ENCODE measurements at places on chromosomes 1 and 21.

DNA sequence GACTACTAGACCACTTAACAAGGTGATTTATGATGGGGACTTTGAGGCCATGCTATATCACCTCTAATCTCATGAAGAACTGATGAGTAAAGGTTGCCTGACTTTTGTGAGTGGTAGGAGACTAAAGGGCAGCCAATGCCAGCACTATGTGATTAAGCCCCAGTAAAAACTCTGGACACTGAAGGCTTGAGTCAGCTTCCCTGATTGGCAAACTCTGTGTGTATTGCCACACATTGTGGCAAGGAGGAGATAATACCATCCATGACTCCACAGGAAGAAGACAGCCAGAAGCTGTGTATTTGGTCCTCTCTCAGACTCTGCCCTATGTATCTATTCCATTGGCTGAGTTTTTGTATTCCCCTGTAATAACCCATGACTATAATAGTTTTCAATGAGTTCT, 413.3 kb upstream of the ZRANB2 start:
- no peak for DNase-seq

GRCh38 chr1:43233631-43234030, 36.2 kb upstream of the TMEM125 start:
- no peak for DNase-seq

DNA sequence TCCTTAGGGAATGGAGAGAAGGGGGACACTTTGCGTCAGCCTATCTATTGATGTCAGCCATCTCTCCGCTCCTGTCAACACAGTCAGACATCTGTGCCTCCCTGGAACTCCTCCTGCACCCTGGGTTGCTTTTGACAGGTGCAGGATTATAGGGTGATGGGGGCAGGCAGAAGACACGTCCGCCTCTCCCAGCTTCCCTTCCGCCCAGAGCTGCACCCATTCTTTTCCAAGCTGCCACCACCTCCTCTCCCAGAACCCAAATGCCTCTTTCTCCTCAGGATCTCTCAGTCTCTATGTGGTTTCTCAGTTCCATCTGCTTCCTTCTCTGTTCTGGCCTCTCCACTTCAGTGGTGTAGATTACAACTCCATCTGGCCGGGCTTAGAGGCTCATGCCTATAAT, 17.1 kb upstream of the KIF1B start:
- DNase-seq: no peak

GRCh38 chr1:76292418-76293184, 218.1 kb downstream of the ST6GALNAC3 start:
- no peak for DNase-seq

GRCh38 chr1:180170546-180171151, 16.0 kb downstream of the QSOX1 start:
- DNase-seq: no peak

Measured in CD4-positive, alpha-beta T cell treated with Interleukin-4 for 1 hour (primary cell).